AG20443 (cell line): ENCODE measurements at places on chromosomes 1 and 21.

- DNase-seq = no peak
These were observed 66.0 kb downstream of the OBSCN start for GRCh38 chr1:228273720-228274451.

- DNase-seq = no peak
These were observed 28.4 kb downstream of the DMBX1 start for GRCh38 chr1:46517932-46518498.

- DNase-seq = peak; percentile 69
These were observed at the start of gene PIK3CD for GRCh38 chr1:9651565-9652378. Gene PIK3CD (plus strand): TSS chr1:9651731. CDS start chr1:9710456, 58,725 bp downstream.

DNA sequence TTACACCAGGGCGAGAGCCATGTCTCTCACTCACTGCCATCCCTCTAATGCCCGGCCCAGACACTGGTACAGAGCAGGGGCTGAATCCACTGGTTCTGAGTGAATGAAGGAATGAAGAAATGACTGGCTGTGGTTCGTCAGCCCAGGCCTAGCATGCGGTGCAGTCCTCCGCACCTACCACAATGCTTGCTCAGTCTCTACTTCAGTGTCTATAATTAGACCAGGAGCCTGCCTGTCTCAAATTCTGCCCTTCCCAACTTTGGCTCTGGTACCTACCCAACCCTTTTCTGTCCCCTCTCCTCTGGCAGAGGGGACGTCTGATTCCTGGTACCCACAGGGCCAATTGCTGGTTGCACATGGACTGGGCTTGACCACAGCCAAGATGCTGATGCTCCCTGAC is 118.2 kb upstream of the GRIK3 start:
- DNase-seq = no peak

DNA sequence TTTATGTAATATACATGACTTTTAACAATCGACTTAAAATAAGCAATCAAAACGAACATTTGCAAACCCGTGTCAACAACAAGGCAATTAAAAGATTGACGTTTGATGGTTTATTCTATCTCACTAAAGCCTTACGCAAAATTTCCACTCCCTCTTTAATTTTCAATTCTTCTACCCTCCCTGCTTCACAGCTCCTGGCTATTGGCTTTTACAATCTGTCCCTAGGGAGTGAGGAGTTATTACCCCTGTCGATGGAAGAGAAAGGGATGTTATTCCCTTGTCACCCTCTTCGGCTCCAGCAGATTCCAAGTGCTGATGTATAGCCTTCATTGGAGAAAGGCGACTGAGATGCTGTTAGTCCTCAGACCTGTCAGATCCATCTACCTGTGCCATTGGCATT is 161.3 kb downstream of the ZNF281 start:
- DNase-seq = no peak

GRCh38 chr1:155071701-155072100 is 6.9 kb upstream of the EFNA3 start:
- no peak for DNase-seq

DNA sequence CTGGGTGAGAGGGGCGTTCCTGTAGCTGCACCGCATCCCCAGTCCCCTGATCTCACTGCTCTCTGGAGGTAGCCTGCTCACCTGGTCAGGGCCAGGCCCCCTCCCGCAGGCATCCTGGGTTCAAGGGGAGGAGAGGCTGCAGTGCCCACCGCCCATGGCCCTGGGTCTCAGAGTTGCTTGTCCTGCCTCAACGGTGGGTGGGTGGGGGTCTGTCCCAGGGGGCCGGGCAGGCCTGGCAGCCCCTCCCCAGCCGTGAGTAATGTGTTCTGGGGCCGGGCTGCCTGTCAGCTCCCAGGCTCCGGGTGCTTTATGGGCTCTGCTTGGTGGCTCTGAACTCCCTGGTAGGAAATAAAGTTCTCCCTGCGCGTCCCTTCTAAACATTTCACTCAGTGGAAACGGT is 126.9 kb downstream of the CASZ1 start:
- DNase-seq = no peak

DNA sequence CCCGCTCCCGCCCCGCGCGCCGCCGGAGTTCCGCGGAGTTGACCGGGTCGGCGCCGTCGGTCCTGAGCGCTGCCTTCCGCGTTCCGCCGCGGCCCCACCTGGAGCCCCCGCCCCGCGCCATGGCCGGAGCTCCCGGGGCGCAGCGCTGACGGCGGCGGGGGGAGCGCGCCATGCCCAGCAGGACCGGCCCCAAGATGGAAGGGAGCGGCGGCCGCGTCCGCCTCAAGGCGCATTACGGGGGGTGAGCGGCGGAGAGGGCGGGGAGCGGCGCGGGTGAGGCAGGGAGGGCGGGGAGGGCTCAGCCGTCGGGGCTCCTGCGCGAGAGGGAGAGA is 216 bp downstream of the PRKCZ start:
- DNase-seq = no peak

GRCh38 chr1:29460041-29460610 is 223.8 kb downstream of the PTPRU start:
- no peak for DNase-seq

DNA sequence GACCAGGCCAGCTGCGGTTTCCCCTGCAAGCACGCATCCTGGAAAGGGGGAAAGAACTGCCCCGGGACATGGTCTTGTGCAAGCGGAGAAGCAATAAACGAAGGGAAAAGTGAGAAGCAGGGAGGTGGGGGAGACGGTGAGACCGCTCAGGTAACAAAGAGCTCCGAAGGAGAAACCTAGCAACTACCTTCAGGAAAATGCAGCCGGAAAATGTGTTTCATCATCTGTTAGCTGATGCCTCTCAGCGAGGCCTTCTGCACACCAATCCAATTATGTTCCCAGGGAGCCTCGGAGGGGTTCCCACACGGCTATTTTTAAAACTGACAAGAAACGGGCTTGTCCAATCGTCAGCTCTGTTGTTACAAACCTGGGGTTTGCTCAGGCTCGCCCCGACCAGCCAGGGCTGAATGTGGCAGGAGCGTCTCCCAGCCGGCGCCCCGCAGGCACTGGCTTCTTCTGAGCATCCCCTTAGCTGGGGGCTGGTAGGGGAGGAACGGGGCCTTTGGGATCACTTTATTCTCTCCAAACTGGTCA is 3.4 kb downstream of the RIPK4 start:
- DNase-seq = no peak

DNA sequence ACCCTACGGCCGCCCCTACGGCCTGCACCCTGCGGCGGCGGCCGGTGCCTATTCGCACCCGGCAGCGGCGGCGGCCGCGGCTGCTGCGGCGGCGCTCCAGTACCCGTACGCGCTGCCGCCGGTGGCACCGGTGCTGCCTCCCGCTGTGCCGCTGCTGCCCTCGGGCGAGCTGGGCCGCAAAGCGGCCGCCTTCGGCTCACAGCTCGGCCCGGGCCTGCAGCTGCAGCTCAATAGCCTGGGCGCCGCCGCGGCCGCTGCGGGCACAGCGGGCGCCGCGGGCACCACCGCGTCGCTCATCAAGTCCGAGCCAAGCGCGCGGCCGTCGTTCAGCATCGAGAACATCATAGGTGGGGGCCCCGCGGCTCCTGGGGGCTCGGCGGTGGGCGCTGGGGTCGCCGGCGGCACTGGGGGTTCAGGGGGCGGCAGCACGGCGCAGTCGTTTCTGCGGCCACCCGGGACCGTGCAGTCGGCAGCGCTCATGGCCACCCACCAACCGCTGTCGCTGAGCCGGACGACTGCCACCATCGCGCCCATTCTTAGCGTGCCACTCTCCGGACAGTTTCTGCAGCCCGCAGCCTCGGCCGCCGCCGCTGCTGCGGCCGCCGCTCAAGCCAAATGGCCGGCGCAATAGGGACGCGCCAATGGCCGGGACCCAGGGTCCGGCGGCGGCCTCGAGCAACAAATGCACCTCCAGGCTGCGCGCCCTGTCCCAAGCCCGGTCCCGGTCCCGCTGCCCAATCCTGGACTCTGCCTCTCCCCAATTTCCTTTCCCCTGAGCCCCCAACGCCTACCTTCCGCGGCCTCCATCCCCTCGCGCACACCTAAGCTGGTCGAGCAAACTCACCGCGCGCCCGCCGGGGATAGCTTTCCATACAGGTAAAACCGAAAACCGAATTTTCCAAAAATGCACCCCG is 1.8 kb downstream of the FOXD3 start:
- DNase-seq = no peak

- DNase-seq = peak; percentile 41
These were observed 14.6 kb upstream of the UMODL1 start for GRCh38 chr21:42056468-42056867.

GRCh38 chr1:147850737-147851136 is 51.9 kb upstream of the GJA8 start:
- DNase-seq = no peak

DNA sequence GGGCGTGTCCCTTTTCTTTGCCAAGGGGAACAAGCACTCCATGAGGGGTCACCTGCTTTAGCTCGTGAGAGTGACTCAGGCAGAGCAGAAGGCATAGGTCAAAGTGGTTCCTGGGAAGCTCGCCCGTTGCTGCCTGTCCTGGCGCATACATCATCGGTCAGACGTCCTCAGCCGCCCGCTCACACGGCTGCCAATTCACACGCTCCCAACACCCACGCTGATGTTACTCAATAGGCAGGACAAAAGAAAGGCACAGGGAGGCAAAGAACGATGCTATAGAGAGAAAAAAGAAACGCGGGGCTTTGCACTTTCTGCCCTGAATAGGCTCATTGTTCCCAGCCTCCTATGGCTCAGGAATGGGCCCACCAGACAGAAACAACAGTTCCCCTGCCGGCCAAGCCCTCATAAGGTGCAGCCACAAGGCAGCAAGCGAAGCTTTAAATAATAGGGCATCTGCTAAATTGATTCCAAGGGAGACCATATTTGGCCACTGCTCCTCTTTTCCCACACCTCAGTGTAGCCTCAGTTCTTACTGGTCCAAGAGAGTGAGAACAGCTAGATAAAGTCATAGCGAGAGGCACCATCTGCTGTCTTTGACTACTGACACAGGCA is 38.7 kb downstream of the VTCN1 start:
- no peak for DNase-seq

DNA sequence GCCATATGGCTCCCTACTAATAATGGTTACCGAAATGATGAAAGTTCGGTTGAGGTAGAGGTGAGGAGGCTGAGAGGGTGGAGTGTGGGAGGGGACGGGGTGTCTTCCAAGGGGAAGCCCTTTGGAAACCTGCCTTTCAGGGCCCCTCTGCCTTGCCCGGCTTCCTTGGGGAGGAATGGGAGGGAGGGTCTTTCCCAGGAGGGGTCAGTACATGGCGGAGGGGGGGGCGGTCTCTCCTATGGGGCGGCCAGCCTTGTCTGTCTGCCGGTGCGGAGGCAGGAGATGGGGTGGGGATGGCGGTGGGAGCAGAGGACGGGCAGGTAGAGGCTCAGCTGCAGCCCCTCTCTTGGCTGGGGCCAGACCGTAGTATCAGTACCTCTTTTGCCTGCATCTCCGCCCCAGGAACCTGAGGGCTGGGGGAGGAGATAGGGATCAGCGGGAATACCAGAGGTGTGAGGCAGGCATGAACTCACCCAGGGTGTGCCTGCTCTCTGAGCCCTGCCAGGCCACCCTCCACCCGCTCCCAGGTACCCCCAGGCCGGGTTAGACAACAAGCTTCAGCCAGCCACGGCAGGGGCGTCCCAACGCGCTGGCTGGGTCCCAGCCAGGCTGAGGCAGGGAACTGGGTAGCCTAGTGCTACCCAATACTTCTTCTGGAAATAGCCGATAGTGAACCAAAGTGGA is 79.4 kb upstream of the POU3F1 start:
- no peak for DNase-seq

DNA sequence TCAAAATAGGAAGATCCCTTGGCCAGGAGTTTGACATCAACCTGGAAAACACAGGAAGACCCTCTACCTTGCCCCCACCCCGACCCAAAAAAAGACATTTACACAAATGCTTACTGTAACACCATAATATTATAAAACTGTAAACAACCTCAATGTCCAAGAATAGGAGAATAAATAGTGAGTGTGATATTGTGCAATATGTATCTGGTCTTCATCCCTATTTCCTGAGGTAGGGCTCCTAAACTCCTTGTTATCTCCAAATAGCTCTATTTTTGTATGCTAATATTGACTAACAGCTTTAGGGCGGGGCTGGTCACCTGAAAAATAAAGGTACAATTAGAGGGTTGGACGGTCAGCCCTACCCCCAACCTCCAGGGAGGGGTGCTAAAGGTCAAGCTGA is 23.5 kb downstream of the RSBN1 start:
- DNase-seq = no peak

GRCh38 chr1:31568895-31569595 is 7.3 kb upstream of the TINAGL1 start:
- no peak for DNase-seq

- DNase-seq = no peak
These were observed 3.6 kb downstream of the ECM1 start for GRCh38 chr1:150511551-150511950.

- no peak for DNase-seq
These were observed 17.4 kb downstream of the PIK3C2B start for GRCh38 chr1:204477036-204477740.

DNA sequence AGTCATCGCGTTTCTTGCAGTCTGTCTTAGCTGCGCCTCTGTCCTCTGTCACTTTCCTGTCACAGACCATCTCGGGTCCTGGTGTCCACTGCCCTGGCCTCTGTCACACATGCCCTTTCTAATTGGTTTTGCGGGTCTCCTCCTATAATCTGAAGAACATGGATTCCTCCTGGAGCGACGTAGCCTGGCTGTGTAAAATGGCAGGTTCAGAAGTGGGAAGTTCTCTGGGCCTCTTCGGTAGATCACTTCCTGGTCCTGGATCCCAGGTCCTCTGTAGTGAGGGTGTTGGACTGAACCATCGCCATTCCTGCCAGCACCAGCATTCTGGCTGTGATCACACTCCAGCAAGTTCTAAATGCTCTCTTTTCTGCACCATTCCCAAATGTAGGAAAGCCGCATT is 857 bp downstream of the FAM3B start:
- no peak for DNase-seq

DNA sequence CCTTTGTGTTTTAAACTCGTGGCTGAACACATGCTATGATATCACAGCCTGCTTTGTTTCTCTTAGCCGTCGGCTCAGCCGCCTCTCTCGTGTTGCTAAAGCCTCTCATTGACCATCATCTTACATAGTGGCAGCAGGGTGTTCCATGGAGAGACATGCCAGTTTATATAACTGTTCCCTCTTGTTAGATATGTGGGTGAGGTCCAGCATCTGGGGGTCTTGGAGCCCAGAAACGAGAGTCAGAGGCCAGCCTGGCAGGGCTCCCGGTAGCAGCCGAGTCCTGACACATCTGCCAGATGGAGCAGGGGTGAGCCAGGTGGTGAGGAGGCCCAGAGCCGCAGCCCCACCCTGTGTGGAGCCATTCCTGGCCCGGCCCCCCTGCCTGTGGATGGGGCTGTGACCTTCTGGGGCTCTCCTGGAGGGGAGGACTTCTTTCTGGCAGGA is 11.9 kb downstream of the PODN start:
- no peak for DNase-seq

DNA sequence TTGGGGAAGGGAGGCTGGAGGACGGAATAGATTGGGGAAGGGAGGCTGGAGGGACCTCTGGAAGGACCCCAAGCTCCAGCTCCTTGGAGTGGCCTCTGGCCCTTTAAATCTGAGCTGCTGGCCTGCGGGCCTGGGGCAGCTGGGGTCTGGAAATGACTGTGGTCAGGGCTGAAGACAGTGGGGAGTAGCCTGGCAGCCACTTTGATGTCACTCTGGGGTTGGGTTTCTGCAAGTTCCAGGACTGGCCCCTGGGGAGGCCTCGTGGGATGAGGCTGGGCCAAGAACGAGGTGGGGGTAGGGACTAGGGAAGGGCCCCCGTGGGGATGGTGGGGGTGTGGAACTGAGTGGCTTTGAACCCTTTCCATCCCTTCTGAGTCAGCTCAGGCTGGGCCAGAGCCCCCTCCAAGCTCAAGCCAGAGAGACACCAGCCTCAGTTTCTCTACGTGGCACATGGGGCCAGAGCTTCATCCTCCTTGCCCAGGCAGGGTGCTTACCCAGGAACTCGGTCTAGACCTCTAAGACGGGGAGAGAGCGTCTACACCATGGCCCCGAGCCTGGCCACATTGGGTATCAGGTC is 59.7 kb downstream of the ALPL start:
- DNase-seq = no peak
